ENCODE measurements at places on chromosomes 11 and 22. TPM values are rescaled to one million over a fixed set of nuclear protein-coding genes. Genes with fewer than 3 reads are reported as not detected.

PRRG4 gene
- 29.9 TPM for total RNA-seq

MYBPC3 gene
- not detected for total RNA-seq

OR51B4 gene
- total RNA-seq = 1.5 TPM

APIP gene
- 24.5 TPM for total RNA-seq

APOL3 gene
- 60.9 TPM for total RNA-seq

APOL4 gene
- 57.6 TPM for total RNA-seq

SLN gene
- total RNA-seq = 1.5 TPM

SORL1 gene
- total RNA-seq = 9.9 TPM

DNA sequence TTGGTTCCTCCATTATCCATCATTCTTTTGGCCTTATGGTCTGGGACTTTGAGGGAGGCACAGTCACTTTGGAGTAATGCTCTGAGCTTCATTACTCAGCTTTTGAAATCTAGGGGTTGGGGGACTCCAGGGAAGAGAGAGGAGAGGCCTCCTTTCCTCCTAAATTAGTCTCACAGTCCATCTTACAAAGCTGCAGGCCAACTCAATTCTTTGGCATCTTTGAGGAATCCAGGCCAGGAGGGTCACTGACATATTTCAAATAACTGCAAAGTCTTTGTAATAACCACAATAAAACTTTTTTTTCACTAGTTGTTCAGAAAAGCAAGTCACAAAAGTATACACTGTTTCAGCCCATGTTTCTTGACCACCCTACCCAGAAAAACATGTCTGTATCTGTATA, 73.3 kb upstream of the FAR1 start:
- no peak overlapping the region for H3K4me3 ChIP-seq
- H3K27ac ChIP-seq = no peak overlapping the region
- H3K36me3 ChIP-seq = no peaks in the 10 kb centered on the region
- no peak for DNase-seq

DNA sequence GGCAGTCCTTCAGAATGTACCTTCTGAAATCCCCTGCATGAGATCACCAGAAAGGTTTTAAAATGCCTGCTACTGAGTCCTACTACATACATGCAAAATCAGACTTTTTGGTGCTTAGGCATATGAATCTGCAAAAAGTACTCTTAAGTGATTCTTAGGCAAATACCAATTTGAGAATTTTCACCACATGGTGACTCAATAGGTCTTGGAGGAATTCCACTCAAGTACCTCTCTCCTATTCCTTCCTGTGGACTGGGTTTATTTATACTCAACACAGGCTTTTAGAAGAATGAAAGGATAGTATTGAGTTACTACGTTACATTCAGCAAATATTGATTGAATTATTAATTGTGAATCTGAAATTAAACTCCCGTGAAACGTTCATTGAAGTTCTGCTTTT, 223.9 kb downstream of the CNTN5 start:
- DNase-seq = no peak
- no peaks in the 10 kb centered on the region for H3K36me3 ChIP-seq
- H3K4me3 ChIP-seq = no peak overlapping the region
- no peaks in the 10 kb centered on the region for H3K4me1 ChIP-seq
- no peak overlapping the region for H3K27ac ChIP-seq

GRCh38 chr11:122422682-122423081, 232.8 kb upstream of the UBASH3B start:
- H3K36me3 ChIP-seq = no peaks in the 10 kb centered on the region
- no peaks in the 10 kb centered on the region for H3K4me1 ChIP-seq
- H3K4me3 ChIP-seq = no peak overlapping the region
- no peak overlapping the region for H3K27ac ChIP-seq

GRCh38 chr11:64357446-64357845, 1.5 kb upstream of the RPS6KA4 start:
- H3K27me3 ChIP-seq = no peaks in the 10 kb centered on the region
- no peak for DNase-seq
- H3K36me3 ChIP-seq = no peaks in the 10 kb centered on the region
- H3K27ac ChIP-seq = peak overlapping the region; percentile 94
- H3K4me3 ChIP-seq = no peak overlapping the region

GRCh38 chr11:95283650-95284049, 52.6 kb upstream of the SESN3 start:
- no peaks in the 10 kb centered on the region for H3K27me3 ChIP-seq
- H3K27ac ChIP-seq = no peak overlapping the region
- H3K4me1 ChIP-seq = peaks cover 8% of the 10 kb centered on the region
- H3K36me3 ChIP-seq = no peaks in the 10 kb centered on the region

DNA sequence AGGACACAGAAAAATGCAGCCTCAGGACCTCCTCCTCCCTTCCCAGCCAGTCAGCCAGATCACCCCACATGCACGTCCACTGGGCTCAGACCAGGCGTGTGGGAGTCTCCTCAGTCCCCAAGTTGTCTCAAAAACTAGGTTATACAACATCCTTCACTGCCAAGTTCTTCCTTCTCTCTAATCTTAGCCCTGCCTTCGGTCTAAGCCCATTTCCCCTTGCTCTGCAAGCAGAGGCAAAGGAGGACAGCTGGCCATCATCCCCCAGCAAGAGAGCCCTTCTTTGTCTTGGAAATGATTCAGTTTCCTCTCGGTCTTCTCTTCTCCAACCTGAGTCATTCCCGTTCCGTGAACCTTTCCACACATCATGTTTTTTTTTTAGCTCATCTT, 14.0 kb upstream of the NRGN start:
- no peaks in the 10 kb centered on the region for H3K4me1 ChIP-seq
- no peak overlapping the region for H3K4me3 ChIP-seq
- no peaks in the 10 kb centered on the region for H3K27me3 ChIP-seq
- no peak overlapping the region for H3K27ac ChIP-seq

DNA sequence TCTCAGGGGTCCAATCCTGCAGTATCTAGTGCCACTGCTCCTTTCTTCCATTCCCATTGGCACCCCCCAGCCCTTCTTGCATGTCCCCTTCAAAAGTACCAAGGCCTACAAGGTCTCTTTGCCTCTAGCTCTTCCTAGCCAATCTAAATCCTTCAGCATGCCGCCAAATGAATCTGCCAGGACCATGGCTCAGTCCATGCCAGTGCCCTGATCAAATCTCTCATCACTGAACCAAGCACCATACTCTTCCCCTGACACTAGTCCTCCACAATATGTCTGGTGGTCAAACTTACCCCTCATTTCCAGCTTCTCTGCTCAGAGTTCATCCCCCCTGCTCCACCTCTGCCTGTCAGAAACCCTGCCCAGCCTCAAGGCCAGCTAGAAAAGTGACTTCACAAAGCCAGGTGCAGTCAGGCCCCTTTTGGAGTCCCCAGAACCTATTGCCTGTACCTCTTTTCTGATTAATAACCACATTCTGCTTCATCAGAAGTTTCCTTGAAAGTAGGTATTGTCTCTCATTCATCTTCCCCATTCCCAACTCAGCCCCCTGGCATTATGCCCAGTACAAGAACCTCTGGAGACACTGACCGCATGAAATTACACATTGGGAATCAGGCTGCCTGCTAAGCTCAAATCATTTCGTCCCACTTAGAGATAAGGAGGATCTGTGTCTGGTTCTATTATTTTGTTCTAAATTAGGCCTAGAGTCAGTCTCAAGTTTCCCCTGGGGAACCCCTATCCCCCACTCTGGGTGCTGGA, 11.4 kb downstream of the FEN1 start:
- no peaks in the 10 kb centered on the region for H3K4me1 ChIP-seq
- no peak overlapping the region for H3K27ac ChIP-seq
- H3K4me3 ChIP-seq = no peak overlapping the region
- no peaks in the 10 kb centered on the region for H3K36me3 ChIP-seq
- H3K27me3 ChIP-seq = no peaks in the 10 kb centered on the region

DNA sequence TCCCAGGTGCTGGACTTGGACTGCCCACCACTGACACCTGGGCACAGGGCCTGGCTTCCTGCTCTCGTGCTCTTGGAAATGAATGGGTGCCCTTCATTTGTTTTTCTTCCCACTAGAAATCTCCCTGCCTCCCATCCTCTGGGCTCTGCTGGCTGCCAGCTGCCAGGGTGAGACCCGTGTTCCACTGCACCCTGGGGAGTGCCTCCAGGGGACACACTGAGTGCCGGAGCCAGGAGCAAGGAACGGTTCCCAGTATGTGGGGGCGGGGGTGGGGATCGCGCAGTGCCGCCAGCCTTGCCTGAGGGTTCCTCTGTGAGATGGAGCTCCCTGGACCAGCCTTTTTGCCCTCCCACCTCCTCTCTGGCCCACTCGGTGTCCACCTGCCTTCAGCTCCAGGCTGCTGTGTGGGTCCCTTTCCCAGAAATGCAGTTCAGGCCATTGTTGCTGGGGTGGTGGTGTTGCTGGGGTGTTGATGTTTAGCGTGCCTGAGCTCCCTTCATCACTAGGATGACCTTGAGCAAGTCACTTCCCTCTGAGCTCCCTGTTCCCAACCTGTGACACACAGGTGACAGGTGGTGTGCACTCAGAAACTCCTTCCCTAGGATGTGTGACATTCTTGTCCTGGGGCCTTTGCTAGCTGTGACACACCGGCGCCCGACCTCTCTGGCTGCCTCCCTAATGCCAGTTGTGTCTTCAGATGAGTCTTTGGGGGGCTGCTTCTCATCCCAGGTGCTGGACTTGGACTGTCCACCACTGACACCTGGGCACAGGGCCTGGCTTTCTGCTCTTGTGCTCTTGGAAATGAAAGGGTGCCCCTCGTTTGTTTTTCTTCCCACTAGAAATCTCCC, 72.1 kb downstream of the MED15 start:
- H3K27me3 ChIP-seq = no peaks in the 10 kb centered on the region
- H3K4me3 ChIP-seq = no peak overlapping the region
- DNase-seq = no peak
- peaks cover 39% of the 10 kb centered on the region for H3K4me1 ChIP-seq
- H3K27ac ChIP-seq = no peak overlapping the region
- H3K36me3 ChIP-seq = peaks cover 98% of the 10 kb centered on the region

DNA sequence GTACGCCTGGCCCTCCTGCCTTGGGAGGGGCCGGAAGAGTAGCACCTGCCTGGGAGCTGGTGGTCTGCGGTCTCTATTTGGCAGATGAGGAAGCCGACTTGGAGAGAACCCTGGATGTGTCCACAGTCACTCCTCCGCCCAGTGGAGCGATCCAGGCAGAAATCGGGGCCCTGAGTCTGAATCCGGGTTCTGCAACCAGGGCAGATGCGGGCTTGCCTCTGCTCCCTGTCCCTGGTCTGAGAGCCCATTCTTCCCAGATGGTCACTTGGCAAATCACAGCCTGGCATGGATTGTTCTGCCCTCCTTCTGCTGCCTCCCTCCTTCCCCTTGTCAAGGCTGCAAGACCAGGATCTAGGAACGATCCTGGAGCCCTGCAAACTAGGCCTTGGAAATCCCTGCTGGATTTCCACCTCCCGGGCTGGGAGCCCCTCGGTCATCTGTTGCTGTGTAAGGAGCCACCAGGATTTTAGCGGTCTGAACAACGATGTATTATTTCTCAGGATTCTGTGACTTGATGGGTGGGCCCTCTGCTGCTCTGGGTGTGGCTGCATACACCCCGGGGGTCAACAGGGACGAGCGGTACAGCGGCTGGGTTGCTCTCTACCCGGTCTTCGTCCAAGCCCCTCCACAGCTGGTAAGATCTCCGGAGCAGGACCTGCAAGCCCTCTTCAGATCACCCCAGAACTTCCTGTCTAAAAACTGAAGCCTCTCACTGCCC, 2.0 kb upstream of the ASCL2 start:
- H3K27me3 ChIP-seq = peaks cover 37% of the 10 kb centered on the region
- peaks cover 3% of the 10 kb centered on the region for H3K4me1 ChIP-seq
- no peak overlapping the region for H3K4me3 ChIP-seq
- no peaks in the 10 kb centered on the region for H3K36me3 ChIP-seq
- H3K27ac ChIP-seq = no peak overlapping the region

GRCh38 chr11:79078456-79078855, 362.4 kb downstream of the TENM4 start:
- no peaks in the 10 kb centered on the region for H3K27me3 ChIP-seq
- H3K36me3 ChIP-seq = no peaks in the 10 kb centered on the region
- H3K4me3 ChIP-seq = no peak overlapping the region
- no peak overlapping the region for H3K27ac ChIP-seq
- DNase-seq = no peak

GRCh38 chr22:37647928-37648327, 8.5 kb downstream of the SH3BP1 start:
- peaks cover 7% of the 10 kb centered on the region for H3K4me1 ChIP-seq
- no peak overlapping the region for H3K27ac ChIP-seq
- H3K36me3 ChIP-seq = no peaks in the 10 kb centered on the region

GRCh38 chr22:34917239-34917638, 148.7 kb upstream of the ISX start:
- no peak for DNase-seq
- no peaks in the 10 kb centered on the region for H3K4me1 ChIP-seq
- H3K4me3 ChIP-seq = no peak overlapping the region
- no peaks in the 10 kb centered on the region for H3K36me3 ChIP-seq

- H3K36me3 ChIP-seq = no peaks in the 10 kb centered on the region
- H3K27ac ChIP-seq = peak overlapping the region; percentile 26
- no peak for DNase-seq
- H3K4me1 ChIP-seq = no peaks in the 10 kb centered on the region
Observed at GRCh38 chr11:30462421-30462820, 123.7 kb downstream of the MPPED2 start.

- no peaks in the 10 kb centered on the region for H3K4me1 ChIP-seq
- H3K36me3 ChIP-seq = no peaks in the 10 kb centered on the region
- no peak overlapping the region for H3K27ac ChIP-seq
- DNase-seq = no peak
Observed at GRCh38 chr11:10943968-10944367, 86.1 kb upstream of the ZBED5 start.

DNA sequence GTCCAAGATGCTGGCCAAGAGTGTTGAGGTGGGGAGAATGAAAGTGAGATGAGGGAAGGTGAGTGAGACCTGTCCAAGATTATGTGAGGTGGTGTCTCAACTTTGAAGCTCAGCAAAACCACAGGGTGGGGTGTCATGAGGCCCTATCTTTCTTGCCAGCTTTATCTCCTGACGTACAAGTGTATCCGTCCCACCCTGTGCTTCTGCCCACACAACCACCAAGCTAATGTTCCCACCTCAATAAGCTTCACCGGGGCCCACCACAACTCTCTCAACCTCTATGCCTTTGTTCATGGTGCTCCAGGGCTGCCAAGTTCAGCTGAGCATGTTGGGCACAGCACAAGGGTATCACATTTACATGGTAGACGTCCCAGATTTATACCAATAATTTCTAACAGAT, 7.1 kb upstream of the TPST2 start:
- no peaks in the 10 kb centered on the region for H3K36me3 ChIP-seq
- peaks cover 3% of the 10 kb centered on the region for H3K4me1 ChIP-seq
- no peak overlapping the region for H3K27ac ChIP-seq

DNA sequence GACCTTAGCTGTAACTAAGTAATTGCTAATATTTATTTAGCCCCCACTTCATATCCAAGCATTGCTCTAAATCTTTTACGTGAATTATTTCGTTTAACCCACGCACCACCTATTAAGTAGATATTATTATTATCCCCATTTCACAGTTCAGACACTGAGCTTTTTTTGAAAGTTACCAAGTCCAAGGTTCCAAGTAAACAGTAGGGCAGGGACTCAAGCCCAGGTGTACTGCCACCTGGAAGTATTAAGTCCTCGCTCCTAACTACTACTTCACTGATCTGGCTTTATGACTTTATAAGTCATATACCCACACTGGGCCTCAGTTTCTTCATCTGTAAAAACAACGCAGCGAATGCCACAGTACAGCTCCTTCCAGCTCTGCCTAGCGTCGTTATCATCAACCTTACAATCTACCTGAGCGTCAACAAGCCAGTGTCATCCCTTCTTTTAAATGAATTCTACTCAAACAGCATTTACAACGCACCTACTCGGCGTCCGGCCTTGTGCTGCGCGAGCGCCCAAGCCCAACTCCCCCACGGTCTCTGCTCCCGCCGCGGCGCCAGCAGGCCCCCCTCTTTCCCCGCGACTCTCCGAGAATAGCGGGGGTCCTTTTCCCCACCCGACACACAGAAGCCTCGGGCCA, 624 bp downstream of the TMEM41B start:
- H3K27ac ChIP-seq = peak overlapping the region; percentile 57
- peaks cover 24% of the 10 kb centered on the region for H3K4me1 ChIP-seq
- H3K27me3 ChIP-seq = no peaks in the 10 kb centered on the region
- H3K4me3 ChIP-seq = peak overlapping the region; percentile 70
- DNase-seq = no peak
